Large intestine (tissue), 12 donors: ENCODE measurements at places on chromosomes 12 and 14. TPM values are rescaled to one million over a fixed set of nuclear protein-coding genes. Genes with fewer than 3 reads are reported as not detected.

GRCh38 chr14:58455593-58456265 is 28.2 kb downstream of the KIAA0586 start:
- H3K27ac ChIP-seq, result no peak overlapping the region
- no peak for DNase-seq
- peaks cover 28% of the 10 kb centered on the region for H3K36me3 ChIP-seq
- no peaks in the 10 kb centered on the region for H3K27me3 ChIP-seq
- H3K4me3 ChIP-seq, result no peak overlapping the region

- DNase-seq, result no peak
- no peaks in the 10 kb centered on the region for H3K27me3 ChIP-seq
- peaks cover 2% of the 10 kb centered on the region for H3K4me1 ChIP-seq
Measured at GRCh38 chr12:88300931-88301330, 158.8 kb downstream of the TMTC3 start.

- no peaks in the 10 kb centered on the region for H3K4me1 ChIP-seq
- H3K4me3 ChIP-seq, result no peak overlapping the region
- H3K27ac ChIP-seq, result no peak overlapping the region
- no peak for DNase-seq
Measured at GRCh38 chr12:102518871-102519270, 38.5 kb upstream of the IGF1 start.

GRCh38 chr14:64235652-64236640 is 58.2 kb downstream of the ESR2 start:
- H3K27ac ChIP-seq, result no peak overlapping the region
- H3K4me3 ChIP-seq, result no peak overlapping the region
- peaks cover 12% of the 10 kb centered on the region for H3K36me3 ChIP-seq
- DNase-seq, result no peak
- no peaks in the 10 kb centered on the region for H3K27me3 ChIP-seq

DNA sequence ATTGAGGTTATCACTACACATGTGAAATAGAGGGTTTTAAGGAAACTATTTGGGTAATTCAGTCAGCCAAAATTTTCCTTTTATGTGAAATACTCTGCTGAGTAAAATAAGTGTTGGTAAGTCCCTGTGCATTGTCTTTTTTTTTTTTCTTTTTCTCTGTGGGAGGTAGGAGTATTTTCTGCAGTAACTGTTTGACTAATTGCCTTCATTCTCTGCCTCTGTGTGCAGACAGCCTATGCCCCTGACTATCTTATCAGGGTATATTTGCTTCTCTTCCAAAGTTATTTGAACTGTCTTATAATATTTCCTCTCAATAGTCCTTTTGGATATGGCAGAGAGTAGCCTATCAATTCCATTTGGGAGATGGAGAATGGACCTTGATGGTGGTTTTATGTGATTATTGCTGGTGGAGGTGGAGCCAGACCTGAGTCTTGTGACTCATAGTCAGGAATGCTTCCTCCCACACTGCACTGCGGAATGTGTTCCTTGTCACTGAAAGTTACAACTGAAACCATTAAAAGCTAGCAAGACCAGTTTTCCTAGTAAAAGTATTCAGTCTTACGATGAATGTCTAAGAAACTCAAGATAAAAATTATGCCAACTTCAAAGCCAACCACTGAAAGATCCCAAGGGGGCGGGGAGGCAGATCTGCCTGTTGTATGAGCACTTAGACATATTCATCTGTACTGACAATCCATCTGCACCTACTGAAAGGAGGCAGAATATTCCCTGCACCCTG is 40.9 kb upstream of the STXBP6 start:
- no peak overlapping the region for H3K4me3 ChIP-seq
- peak; percentile 81 for DNase-seq
- H3K27me3 ChIP-seq, result no peaks in the 10 kb centered on the region
- H3K4me1 ChIP-seq, result peaks cover 4% of the 10 kb centered on the region
- H3K36me3 ChIP-seq, result no peaks in the 10 kb centered on the region
- H3K27ac ChIP-seq, result peak overlapping the region; percentile 74

GRCh38 chr12:68235576-68235975 is 10.0 kb upstream of the IL26 start:
- H3K27ac ChIP-seq, result no peak overlapping the region
- peaks cover under 1% of the 10 kb centered on the region for H3K4me1 ChIP-seq
- DNase-seq, result no peak
- no peak overlapping the region for H3K4me3 ChIP-seq
- no peaks in the 10 kb centered on the region for H3K36me3 ChIP-seq

DNA sequence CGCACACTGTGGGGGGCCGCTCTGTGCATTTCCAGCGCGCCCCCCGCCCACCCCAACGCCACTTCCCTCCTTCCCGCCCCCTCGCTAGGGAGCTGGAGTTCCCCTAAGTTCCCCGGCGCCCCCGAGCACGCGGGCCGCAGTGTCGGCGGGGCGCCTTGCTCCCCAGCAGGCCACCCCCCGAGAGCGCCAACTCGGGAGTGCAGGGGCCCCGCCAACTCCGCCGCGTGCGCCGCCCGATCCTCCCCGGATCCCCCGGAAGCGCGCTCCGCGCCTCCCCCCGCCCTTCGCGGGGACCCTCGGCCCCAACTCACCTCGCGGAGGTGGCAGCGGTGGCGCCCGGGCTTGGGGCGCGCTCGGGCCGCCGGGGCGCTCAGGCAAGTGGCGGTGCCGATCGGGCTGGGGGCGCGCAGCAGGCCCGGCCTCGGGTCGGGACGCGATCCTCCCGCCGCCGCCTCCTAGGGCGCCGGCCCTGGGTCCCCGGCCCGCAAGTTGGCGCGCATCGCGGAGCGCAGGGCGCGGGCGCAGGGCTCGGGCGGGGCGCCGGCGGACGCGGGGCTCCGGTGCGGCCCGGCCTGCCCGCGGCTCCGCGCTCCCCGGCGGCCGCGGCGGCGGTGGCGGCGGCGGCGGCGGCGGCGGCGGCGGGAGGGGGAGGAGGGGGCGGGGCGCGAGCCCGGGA is at the start of gene NCOR2:
TSS of gene NCOR2 (minus strand) at position 616 of the 676 bp plus-strand sequence. CDS start 72,361 bp downstream, outside the sequence.
- peaks cover 3% of the 10 kb centered on the region for H3K36me3 ChIP-seq
- H3K4me1 ChIP-seq, result peaks cover 19% of the 10 kb centered on the region
- peak within 1 kb of the TSS; percentile 96 for H3K27ac ChIP-seq
- DNase-seq, result peak; percentile 69
- no peaks in the 10 kb centered on the region for H3K27me3 ChIP-seq

DNA sequence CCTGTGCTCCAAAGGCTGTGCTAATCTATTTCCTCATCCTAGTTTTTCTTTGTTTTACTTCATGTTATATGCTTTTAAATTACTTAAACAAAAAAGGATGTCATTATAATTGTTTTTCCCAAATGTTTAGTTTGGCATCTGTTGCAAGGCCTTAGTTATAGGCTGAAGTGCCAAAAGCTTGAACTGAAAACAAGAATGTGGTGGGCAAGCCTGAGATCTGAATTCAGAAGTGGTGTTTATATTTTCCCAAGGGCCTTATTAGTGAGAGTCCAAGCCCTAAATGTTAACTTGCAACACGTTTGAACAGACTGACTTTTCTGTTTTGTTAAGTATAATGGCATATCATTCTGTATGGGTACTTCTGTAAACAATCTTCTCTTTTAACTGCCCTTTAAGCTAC is 326.8 kb downstream of the CCDC91 start:
- H3K27me3 ChIP-seq, result no peaks in the 10 kb centered on the region
- no peak overlapping the region for H3K27ac ChIP-seq
- no peak for DNase-seq

- H3K27me3 ChIP-seq, result no peaks in the 10 kb centered on the region
- H3K4me1 ChIP-seq, result no peaks in the 10 kb centered on the region
- no peaks in the 10 kb centered on the region for H3K36me3 ChIP-seq
Measured at GRCh38 chr12:39780411-39780912, 160.9 kb upstream of the ABCD2 start.

GRCh38 chr14:80535171-80535570 is 323.9 kb upstream of the DIO2 start:
- no peak overlapping the region for H3K4me3 ChIP-seq
- no peaks in the 10 kb centered on the region for H3K27me3 ChIP-seq
- no peak for DNase-seq

- peaks cover 63% of the 10 kb centered on the region for H3K36me3 ChIP-seq
- H3K4me1 ChIP-seq, result no peaks in the 10 kb centered on the region
- no peaks in the 10 kb centered on the region for H3K27me3 ChIP-seq
- no peak overlapping the region for H3K4me3 ChIP-seq
- no peak overlapping the region for H3K27ac ChIP-seq
Measured at GRCh38 chr12:6562881-6563280, 5.2 kb downstream of the NOP2 start.

- H3K27ac ChIP-seq, result no peak overlapping the region
- H3K27me3 ChIP-seq, result no peaks in the 10 kb centered on the region
- no peak overlapping the region for H3K4me3 ChIP-seq
- no peak for DNase-seq
- no peaks in the 10 kb centered on the region for H3K36me3 ChIP-seq
Measured at GRCh38 chr12:11941606-11942337, 129.0 kb upstream of the BCL2L14 start.

- peak; percentile 57 for DNase-seq
- no peaks in the 10 kb centered on the region for H3K36me3 ChIP-seq
- peak overlapping the region; percentile 32 for H3K27ac ChIP-seq
- H3K4me1 ChIP-seq, result peaks cover 81% of the 10 kb centered on the region
- no peak overlapping the region for H3K4me3 ChIP-seq
Measured at GRCh38 chr12:109737631-109738030, 24.0 kb downstream of the FAM222A start.

GRCh38 chr14:101595349-101595748 is 34.1 kb downstream of the DIO3 start:
- no peaks in the 10 kb centered on the region for H3K36me3 ChIP-seq
- no peaks in the 10 kb centered on the region for H3K4me1 ChIP-seq
- DNase-seq, result no peak
- no peaks in the 10 kb centered on the region for H3K27me3 ChIP-seq
- no peak overlapping the region for H3K27ac ChIP-seq

DNA sequence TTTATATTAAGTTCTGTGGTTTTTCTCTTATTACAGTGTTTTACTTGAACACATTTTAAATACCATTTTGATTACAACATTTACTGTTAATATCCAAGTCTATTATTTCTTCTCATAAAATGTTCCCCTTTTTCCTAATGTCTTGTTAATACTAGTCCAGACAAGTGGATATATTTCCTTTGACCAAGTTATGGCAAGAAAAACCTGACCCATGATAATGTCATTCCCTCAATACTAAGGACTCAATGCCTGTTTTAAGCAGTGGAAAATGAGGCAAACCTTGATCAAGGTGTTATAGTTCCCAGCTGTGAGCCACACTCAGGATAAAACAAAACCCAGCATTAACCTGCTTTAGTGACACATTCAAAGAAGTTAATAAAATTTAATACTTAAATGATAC is 12.2 kb downstream of the TRMT5 start:
- H3K27me3 ChIP-seq, result no peaks in the 10 kb centered on the region
- H3K27ac ChIP-seq, result no peak overlapping the region
- no peak for DNase-seq
- H3K36me3 ChIP-seq, result peaks cover 4% of the 10 kb centered on the region

GRCh38 chr14:34300882-34301734 is 160.9 kb downstream of the SPTSSA start:
- H3K4me1 ChIP-seq, result no peaks in the 10 kb centered on the region
- no peak for DNase-seq
- H3K36me3 ChIP-seq, result no peaks in the 10 kb centered on the region
- no peaks in the 10 kb centered on the region for H3K27me3 ChIP-seq

- no peaks in the 10 kb centered on the region for H3K36me3 ChIP-seq
- peak; percentile 11 for DNase-seq
- no peaks in the 10 kb centered on the region for H3K27me3 ChIP-seq
- peaks cover 12% of the 10 kb centered on the region for H3K4me1 ChIP-seq
Measured at GRCh38 chr14:34498684-34499412, 36.8 kb upstream of the SPTSSA start.

- peaks cover 6% of the 10 kb centered on the region for H3K36me3 ChIP-seq
- H3K4me1 ChIP-seq, result peaks cover 29% of the 10 kb centered on the region
- H3K27me3 ChIP-seq, result no peaks in the 10 kb centered on the region
- peak overlapping the region; percentile 74 for H3K4me3 ChIP-seq
- DNase-seq, result no peak
Measured at GRCh38 chr12:105235281-105235731, 668 bp downstream of the APPL2 start.

DNA sequence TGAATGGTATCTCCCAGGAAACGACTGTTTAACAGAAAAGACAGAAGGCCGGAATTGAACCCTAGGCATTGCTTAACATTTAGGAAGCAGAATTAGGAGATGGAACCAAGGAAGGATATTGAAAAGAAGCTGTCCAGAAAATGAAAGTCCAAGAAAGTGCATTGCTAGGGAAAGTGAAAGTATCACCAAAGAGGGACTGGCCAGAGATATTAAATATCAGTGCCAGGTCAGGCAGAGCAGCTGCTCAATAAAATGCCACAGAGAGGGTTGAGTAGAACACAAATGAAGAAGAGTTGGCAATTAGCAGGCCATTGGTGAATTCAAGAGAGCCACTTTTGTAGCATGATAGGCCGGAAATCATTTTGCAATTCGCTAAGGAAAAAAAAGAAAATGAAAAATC is 101.6 kb downstream of the CFAP54 start:
- H3K4me1 ChIP-seq, result no peaks in the 10 kb centered on the region
- H3K27me3 ChIP-seq, result no peaks in the 10 kb centered on the region
- H3K27ac ChIP-seq, result no peak overlapping the region
- H3K4me3 ChIP-seq, result no peak overlapping the region

GRCh38 chr12:124393414-124393790 is 98.5 kb downstream of the RFLNA start:
- DNase-seq, result no peak
- no peaks in the 10 kb centered on the region for H3K27me3 ChIP-seq
- H3K36me3 ChIP-seq, result peaks cover 57% of the 10 kb centered on the region
- H3K4me1 ChIP-seq, result peaks cover 59% of the 10 kb centered on the region
- H3K27ac ChIP-seq, result no peak overlapping the region

GRCh38 chr12:8689681-8690080 is 8.1 kb upstream of the RIMKLB start:
- DNase-seq, result no peak
- no peak overlapping the region for H3K4me3 ChIP-seq
- peaks cover 9% of the 10 kb centered on the region for H3K4me1 ChIP-seq
- no peak overlapping the region for H3K27ac ChIP-seq
- H3K27me3 ChIP-seq, result no peaks in the 10 kb centered on the region
- no peaks in the 10 kb centered on the region for H3K36me3 ChIP-seq

DNA sequence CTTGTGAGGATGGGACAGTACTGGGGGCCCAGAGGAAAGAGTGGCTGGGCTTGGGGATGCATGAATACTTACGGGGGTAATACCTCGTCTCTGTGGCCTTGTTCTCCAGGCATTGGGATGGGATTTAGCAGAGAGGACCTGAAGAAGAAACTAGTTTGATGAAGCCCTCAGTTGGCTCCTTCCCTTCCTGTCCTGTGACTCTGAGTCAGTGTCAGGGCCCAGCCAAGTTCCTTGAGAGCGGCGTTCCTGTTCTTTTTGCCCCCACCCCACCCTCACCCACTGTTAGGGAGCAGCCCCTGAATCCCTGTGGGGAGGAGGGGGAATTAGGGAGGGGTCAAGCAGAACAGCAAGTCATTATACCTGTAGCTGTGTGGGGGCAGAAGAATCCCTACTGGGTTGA is 5.2 kb upstream of the LRP1-AS start:
- DNase-seq, result no peak
- peak overlapping the region; percentile 19 for H3K27ac ChIP-seq
- no peaks in the 10 kb centered on the region for H3K27me3 ChIP-seq
- H3K4me1 ChIP-seq, result peaks cover 37% of the 10 kb centered on the region
- no peak overlapping the region for H3K4me3 ChIP-seq

Gene COX8C
- 0.27 TPM for polyA plus RNA-seq

Gene HOXC11
- polyA plus RNA-seq, result 0.18 TPM

Gene RNASE7
- 0.09 TPM for polyA plus RNA-seq

Gene CCDC88C
- polyA plus RNA-seq, result 28.0 TPM

Gene OAS1
- polyA plus RNA-seq, result 26.9 TPM

Gene CLBA1
- polyA plus RNA-seq, result 7.0 TPM

Gene KIF21A
- polyA plus RNA-seq, result 35.5 TPM

Gene CCDC38
- polyA plus RNA-seq, result 0.36 TPM

Gene TAS2R30
- polyA plus RNA-seq, result 0.07 TPM

Gene MYF6
- 0.21 TPM for polyA plus RNA-seq

Gene OR4K17
- not detected for polyA plus RNA-seq

Gene TEX52
- 2.8 TPM for polyA plus RNA-seq
